Ovary (tissue), 10 donors: ENCODE measurements at places on chromosomes 16 and 17. TPM values are rescaled to one million over a fixed set of nuclear protein-coding genes. Genes with fewer than 3 reads are reported as not detected.
A peak's percentile ranks its signal among the peaks of the same experiment; 100 is the strongest.

GRCh38 chr17:31917065-31917529 lies 15.6 kb upstream of the UTP6 start:
- no peak for DNase-seq
- no peak overlapping the region for H3K27ac ChIP-seq
- H3K4me3 ChIP-seq = no peak overlapping the region
- no peaks in the 10 kb centered on the region for H3K36me3 ChIP-seq
- H3K27me3 ChIP-seq = no peaks in the 10 kb centered on the region

GRCh38 chr16:2757344-2757743 lies 4.9 kb downstream of the SRRM2 start:
- H3K4me1 ChIP-seq = peaks cover 19% of the 10 kb centered on the region
- H3K4me3 ChIP-seq = no peak overlapping the region

- no peak overlapping the region for H3K27ac ChIP-seq
- no peaks in the 10 kb centered on the region for H3K36me3 ChIP-seq
- H3K27me3 ChIP-seq = no peaks in the 10 kb centered on the region
- no peak overlapping the region for H3K4me3 ChIP-seq
- no peaks in the 10 kb centered on the region for H3K4me1 ChIP-seq
Observed at GRCh38 chr16:990516-991291, 9.1 kb downstream of the SOX8 start.

- H3K36me3 ChIP-seq = no peaks in the 10 kb centered on the region
- H3K27ac ChIP-seq = no peak overlapping the region
- H3K4me3 ChIP-seq = no peak overlapping the region
- H3K4me1 ChIP-seq = no peaks in the 10 kb centered on the region
- H3K27me3 ChIP-seq = no peaks in the 10 kb centered on the region
- no peak for DNase-seq
Observed at GRCh38 chr17:4632581-4632920, 8.9 kb downstream of the ALOX15 start.

DNA sequence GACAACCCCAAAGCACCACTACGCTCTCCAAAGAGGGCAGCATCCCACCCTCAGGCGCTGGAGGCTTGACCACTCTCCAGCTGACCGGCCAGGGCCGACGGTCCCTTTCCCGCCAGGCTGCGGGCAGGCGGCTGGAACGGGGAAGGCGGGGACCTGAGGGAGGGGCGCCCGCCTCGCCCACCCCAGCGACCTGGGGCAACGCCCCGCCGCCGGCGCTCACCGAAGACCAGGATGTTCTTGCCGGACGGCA lies 431 bp downstream of the DYNC1LI2 start:
- no peak for DNase-seq
- no peaks in the 10 kb centered on the region for H3K36me3 ChIP-seq
- peak overlapping the region; percentile 84 for H3K4me3 ChIP-seq
- H3K4me1 ChIP-seq = peaks cover 7% of the 10 kb centered on the region
- H3K27ac ChIP-seq = peak overlapping the region; percentile 91
- H3K27me3 ChIP-seq = no peaks in the 10 kb centered on the region

DNA sequence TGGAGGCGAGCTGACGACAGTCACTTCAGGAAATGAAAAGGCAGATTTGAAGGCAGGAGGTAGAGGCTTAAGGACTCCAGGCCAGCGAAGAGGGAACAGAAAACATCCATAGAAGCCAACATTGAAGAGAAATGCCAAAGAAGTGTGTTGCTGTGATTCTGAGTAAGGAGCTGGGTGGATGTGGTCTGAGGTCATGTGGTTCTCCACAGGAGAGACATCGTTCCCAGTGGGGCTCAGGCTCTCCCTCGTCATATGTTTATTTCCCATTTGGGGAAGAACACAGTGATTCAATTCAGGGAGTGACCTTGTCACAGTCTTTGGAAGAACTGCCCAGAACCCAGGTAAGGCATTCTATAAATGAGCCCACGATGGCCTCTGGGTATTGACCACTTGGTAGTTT lies 6.6 kb upstream of the PMP22 start:
- H3K4me3 ChIP-seq = no peak overlapping the region
- no peaks in the 10 kb centered on the region for H3K4me1 ChIP-seq
- no peaks in the 10 kb centered on the region for H3K27me3 ChIP-seq
- no peak for DNase-seq

GRCh38 chr16:67162506-67163163 lies 1.9 kb upstream of the HSF4 start:
- no peaks in the 10 kb centered on the region for H3K27me3 ChIP-seq
- H3K4me3 ChIP-seq = no peak overlapping the region
- DNase-seq = no peak
- no peak overlapping the region for H3K27ac ChIP-seq
- no peaks in the 10 kb centered on the region for H3K36me3 ChIP-seq

GRCh38 chr17:51848451-51848850 lies 310.1 kb downstream of the CA10 start:
- no peak for DNase-seq
- no peaks in the 10 kb centered on the region for H3K4me1 ChIP-seq
- no peaks in the 10 kb centered on the region for H3K27me3 ChIP-seq
- H3K36me3 ChIP-seq = no peaks in the 10 kb centered on the region

DNA sequence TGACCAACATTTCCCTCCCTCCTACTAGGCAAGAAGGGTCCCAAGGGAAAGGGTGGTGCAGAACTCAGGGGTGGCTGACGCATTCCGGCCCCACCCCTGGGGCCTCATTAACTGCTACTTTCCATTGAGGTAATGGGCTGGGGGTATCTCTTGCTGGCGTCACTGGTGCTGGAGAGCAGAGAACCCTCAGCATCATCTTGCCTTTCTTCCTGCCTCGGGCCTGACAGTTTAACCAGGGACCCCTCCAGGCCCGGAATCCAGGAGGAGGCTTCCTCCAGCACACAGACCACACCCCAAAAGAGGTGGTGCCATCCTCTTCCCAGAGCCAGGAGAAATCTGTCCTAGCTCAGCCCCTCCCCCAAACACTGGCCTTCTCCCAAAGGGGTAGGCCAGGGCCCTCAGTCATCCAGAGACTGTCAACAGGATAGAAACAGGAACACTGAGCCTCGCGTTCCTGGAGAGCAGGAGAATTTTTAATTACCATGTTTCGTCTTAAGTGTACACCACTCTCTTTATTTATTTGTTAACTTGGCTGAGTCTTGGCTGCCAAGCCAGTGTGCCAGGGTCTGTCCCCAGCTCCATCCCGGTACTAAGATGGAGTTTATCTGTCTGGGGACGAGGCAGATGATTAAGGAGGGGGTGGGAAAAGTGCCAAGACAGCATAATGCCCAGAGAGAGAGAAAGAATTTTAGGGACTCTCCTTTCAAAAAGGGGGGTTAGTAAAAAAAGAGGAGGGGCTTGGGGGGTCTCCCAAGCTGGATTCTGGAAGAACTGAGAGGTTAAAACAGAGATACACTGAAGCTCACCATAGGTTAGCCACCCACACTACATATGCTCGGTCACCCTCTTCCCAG lies 5.1 kb downstream of the ETV4 start:
- H3K27ac ChIP-seq = no peak overlapping the region
- no peak overlapping the region for H3K4me3 ChIP-seq
- H3K36me3 ChIP-seq = no peaks in the 10 kb centered on the region
- no peaks in the 10 kb centered on the region for H3K27me3 ChIP-seq

GRCh38 chr17:50767030-50767429 lies 288 bp downstream of the ANKRD40CL start:
- H3K27ac ChIP-seq = no peak overlapping the region
- H3K4me1 ChIP-seq = no peaks in the 10 kb centered on the region
- no peaks in the 10 kb centered on the region for H3K36me3 ChIP-seq
- no peak for DNase-seq
- H3K27me3 ChIP-seq = no peaks in the 10 kb centered on the region
- H3K4me3 ChIP-seq = no peak overlapping the region

GRCh38 chr16:1746693-1747195 lies 24.6 kb downstream of the NME3 start:
- no peaks in the 10 kb centered on the region for H3K4me1 ChIP-seq
- no peak overlapping the region for H3K4me3 ChIP-seq
- no peak for DNase-seq
- no peaks in the 10 kb centered on the region for H3K27me3 ChIP-seq
- H3K36me3 ChIP-seq = no peaks in the 10 kb centered on the region

DNA sequence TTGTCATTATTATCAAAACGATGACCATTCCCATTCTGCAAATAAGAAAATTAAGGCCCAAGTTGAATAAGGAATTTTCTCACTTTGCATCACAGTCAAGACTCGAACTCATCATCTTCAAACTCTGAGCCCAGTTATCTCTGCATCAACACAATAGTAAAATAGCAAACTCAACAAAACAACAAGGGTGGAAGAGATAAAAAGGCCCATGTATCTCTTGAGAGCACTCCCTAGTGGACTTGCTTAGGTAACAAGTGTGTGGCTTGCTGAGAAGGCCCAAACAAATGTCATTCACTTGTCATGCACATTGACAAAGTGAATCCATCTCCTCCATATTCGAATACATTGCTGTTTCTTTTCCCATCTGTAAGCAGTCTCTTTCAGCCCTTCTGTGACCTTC lies 412.0 kb upstream of the MAF start:
- H3K27me3 ChIP-seq = no peaks in the 10 kb centered on the region
- no peak overlapping the region for H3K27ac ChIP-seq
- peaks cover 2% of the 10 kb centered on the region for H3K4me1 ChIP-seq
- DNase-seq = no peak
- no peak overlapping the region for H3K4me3 ChIP-seq

DNA sequence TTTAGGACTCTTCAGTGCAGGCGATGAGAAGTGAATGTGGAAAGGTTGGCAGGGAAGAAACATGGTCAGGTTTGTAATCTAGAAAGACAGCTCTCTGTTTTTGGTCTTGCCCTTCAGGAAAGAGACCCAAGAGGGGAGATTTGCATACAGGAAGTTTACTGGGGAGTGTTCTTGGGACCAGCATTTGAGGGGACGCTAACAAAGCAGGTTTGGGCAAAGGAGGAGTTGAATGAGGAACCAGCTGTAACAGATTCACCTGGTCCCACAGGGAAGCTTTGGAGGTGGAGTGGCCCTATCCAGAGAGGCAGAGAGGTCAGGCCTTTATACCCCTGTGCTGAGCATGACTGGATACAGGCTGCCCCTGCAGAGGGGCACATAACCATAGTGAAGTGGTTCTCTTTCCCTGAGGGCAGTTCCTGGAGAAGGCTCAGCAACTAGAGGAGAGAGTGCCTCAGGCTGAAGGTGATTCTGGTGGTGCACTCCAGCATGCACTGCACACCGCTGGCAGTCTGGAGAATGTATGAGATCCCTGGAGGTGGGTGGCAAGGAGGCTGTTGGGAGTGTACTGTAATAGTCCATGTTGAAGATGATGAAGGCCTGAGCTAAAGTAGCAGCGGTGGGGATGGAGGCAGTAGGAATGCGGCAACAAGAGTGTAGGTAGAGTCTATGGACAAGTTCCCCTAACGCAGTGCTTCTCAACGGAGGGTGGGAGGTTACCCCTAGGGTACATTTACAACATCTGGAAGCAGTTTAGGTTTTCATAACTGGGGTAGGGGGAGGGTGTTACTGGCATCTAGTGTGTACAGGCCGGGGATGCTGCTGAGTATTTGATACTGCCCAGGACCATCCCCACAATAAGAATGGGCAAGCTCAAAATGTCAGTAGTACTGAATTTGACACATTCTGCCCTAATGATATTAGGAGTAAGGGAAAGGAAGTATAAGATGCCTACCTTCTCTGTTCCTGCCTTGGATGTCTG lies 37.2 kb downstream of the MAP2K6 start:
- H3K27ac ChIP-seq = no peak overlapping the region
- DNase-seq = no peak
- H3K4me1 ChIP-seq = peaks cover 6% of the 10 kb centered on the region
- no peaks in the 10 kb centered on the region for H3K27me3 ChIP-seq
- no peak overlapping the region for H3K4me3 ChIP-seq

DNA sequence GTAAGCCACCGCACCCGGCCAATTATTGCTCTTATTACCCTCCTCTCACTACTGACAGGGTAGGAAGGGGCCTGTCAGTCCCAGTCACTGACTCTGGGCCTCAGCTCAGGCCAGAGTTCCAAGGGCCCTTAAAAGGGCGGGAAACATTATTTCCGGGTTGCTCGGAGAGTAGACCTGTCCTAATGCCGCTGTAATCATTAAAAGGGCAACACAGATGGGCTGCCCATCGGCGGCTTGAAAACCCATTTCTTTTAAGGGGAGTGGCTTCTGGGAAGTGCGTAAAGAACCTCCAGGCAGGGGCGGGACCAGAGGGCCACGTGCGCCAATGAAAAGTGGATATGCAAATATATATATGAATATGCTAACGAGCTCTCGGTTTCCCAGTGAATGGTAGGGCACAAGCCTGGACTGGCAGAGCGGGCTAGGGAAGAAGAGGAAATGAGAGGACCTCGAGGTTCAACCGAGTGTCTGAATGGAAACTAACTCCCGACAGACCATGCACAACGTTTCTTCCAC lies 26.6 kb downstream of the PIPOX start:
- no peaks in the 10 kb centered on the region for H3K27me3 ChIP-seq
- H3K27ac ChIP-seq = no peak overlapping the region
- no peak overlapping the region for H3K4me3 ChIP-seq
- H3K36me3 ChIP-seq = no peaks in the 10 kb centered on the region

DNA sequence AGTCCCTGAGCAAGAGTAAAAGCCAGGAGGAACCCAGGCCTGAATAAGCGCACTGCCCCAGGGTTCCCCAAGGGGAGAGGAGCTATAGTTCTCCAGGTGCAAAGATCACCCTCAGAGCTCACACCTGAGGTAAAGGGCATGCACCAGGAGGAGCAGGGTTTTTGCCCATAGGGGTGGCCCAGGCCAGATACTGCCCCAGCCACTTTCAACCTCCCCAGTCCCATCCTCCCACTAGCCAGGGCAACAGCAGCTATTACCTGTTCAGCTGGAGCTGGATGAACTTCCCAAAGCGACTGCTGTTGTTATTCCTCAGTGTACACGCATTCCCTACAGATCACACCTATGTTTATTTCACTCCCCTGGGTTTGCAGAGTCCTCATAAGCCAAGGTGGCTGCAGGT lies 19.8 kb downstream of the MYO19 start:
- no peak overlapping the region for H3K4me3 ChIP-seq
- H3K27ac ChIP-seq = no peak overlapping the region
- H3K4me1 ChIP-seq = no peaks in the 10 kb centered on the region
- H3K36me3 ChIP-seq = no peaks in the 10 kb centered on the region

GRCh38 chr16:90015586-90016338 lies 3.5 kb downstream of the DBNDD1 start:
- H3K4me1 ChIP-seq = peaks cover 2% of the 10 kb centered on the region
- no peak for DNase-seq
- H3K4me3 ChIP-seq = no peak overlapping the region
- no peaks in the 10 kb centered on the region for H3K27me3 ChIP-seq
- H3K27ac ChIP-seq = no peak overlapping the region

DNA sequence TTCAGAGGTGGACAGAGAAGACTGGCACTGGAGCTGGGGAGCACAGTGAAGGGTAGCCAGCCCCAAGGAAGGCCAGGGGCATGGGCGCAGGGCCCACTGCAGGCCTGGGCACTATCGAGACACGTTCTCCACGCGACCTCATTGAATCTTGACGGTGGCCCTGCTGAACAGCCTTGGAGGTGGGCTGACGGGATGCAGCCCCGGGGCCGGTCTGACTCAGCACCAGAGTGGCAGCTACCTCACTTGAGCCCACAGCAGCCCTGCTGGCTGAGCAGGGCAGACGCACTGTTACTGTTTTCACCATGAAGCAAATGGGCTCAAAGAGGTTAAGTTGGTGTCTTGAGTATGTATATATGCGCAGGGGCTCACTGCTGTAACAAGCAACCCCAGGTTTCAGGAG lies 78.8 kb upstream of the FOXF1 start:
- no peak for DNase-seq
- H3K4me1 ChIP-seq = no peaks in the 10 kb centered on the region
- H3K36me3 ChIP-seq = no peaks in the 10 kb centered on the region
- H3K4me3 ChIP-seq = no peak overlapping the region

Gene ARHGAP23
- total RNA-seq = 50.3 TPM

Gene CPNE7
- total RNA-seq = not detected

Gene HOXB8
- total RNA-seq = not detected

Gene KRT33A
- total RNA-seq = not detected

Gene ZDHHC1
- total RNA-seq = 20.1 TPM

Gene PAFAH1B1
- total RNA-seq = 112 TPM
